Stimulated activated CD8-positive, alpha-beta memory T cell treated with anti-CD3 and anti-CD28 coated beads, Interleukin-4, amount 100 ng/mL, for 1 hour (primary cell): ENCODE measurements at places on chromosomes 12 and 14.

DNA sequence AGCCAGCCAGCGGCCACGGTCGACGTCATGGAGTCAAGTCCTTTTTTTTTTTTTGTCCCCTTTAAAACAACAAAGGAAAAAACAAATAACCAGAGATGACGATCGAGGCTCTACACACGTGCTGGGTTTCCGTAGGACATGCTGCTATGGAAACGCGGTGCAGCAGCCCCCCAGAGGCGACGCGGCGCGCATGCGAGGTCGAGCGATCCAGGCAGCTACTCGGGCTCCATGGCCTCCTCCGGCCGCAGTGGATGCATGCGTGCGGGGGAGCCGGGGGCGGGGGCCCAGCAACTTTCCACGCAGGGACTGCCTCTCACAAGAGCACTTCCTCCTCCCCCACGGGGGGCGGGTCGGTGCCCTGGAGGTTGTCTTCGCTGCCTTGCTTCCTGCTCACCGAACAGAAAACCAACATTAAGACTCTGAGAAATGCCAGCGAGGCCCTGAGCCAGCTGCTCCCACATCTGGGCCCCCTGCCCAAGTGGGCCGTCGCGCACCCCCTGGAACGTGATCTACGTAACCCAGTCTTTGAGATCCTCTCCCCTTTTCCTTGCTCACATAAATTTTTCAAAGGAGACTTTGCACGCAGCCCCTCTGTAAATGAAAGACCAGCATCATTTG, 30.7 kb downstream of the P2RX4 start:
- DNase-seq = peak; percentile 86

- no peak for DNase-seq
Observed at GRCh38 chr14:103022002-103022684, 35.2 kb downstream of the CDC42BPB start.

DNA sequence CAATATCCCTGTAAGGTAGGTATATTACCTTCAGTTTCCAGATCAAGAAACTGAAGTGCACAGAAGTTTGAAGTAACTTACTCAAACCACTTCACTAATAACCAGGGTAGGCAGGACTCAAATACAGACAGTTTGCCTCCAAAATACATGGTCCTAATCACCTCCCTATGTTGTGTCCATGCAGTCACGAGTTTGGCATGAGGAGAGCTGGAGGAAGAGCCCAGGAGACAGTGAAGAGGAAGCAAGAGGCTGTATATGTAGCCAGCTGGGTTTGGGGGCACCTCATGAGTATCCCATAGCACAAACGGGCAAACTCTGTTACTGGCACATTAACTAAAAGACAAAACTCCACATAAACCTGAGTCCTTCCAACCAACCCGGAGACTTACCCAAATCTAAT, 79.2 kb downstream of the DUSP16 start:
- no peak for DNase-seq

DNA sequence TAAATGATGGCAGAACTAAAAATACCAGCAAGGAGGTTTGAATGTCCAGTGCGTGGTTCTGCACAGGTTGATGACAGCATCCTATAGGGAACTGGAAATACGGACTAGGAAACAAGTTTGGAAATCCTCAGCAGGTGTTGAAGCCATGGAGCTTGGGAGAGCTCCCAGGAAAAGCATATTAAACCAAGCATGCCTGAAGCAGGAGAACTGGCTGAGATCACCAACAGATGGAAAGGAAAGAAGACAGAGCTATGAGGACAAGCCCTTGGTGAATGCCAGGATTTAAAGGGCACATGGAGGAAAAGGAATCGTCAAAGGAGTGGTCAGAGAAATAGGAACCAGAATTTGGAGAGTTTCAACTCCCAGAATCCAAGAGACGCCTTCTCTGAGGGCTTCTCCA, 21.2 kb upstream of the ELK3 start:
- DNase-seq = no peak

DNA sequence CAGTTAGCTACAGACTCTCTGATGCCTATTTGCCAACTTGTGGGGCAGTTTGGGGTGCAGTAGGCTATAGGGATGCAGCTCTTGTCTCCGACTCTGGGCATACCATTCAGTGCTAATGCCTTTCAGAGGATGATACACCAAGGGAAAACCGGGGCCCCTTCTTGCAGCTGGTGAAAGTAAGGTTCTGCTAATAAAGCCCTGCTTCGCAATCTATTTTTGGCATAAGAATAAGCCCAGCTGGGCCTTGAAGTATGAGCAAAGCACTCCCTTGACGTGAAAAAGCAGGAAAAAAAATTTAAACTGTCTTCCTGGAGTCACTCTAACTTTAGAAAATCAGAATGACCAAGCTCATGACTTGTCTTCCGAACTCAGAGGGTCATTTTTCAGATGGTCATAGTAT, 124.1 kb upstream of the RBM19 start:
- DNase-seq = no peak

- DNase-seq = peak; percentile 28
Observed at GRCh38 chr14:52695481-52696091, at the start of gene ERO1A. ERO1A (minus strand) TSS chr14:52695558; CDS start chr14:52695481, 77 bp downstream.

DNA sequence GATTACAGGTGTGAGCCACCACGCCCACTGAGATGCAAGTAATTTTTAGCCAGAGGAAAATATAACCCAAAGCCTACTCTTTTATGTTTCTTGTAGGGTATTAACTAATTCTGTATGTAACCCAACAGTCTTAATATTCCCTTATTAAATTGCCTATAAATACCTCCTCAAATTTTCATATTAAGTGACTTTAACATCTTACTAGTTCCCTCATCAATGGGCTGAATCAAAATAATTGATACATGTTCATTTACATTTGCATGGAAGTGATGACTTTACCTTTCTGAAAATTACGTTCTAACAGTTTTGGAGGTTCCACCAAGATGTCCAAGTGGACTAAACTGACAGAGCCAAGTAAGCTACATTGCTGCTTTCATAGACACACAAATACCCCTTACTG, 3.1 kb downstream of the SOS2 start:
- DNase-seq = no peak

DNA sequence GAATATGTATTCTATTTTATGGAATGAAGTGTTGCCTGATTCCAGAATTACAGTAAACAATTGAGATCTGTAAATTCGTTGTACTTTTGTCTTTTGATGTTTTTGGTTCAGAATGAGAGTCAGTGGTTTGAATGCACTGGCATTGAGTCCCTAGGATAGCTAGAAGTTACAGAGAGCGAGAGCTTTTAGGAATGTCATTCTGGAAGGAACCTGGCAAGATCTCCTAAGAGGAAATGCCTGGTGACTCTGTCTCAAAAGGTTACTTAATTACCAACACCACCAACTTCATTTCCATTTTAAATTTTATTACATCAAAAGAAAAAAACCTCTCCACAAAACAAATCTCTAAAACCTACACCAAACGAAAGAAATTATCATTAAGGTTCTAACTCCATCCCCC, 6.0 kb upstream of the CEBPE start:
- DNase-seq = no peak

GRCh38 chr12:101885912-101886561, 8.7 kb downstream of the DRAM1 start:
- DNase-seq = no peak

DNA sequence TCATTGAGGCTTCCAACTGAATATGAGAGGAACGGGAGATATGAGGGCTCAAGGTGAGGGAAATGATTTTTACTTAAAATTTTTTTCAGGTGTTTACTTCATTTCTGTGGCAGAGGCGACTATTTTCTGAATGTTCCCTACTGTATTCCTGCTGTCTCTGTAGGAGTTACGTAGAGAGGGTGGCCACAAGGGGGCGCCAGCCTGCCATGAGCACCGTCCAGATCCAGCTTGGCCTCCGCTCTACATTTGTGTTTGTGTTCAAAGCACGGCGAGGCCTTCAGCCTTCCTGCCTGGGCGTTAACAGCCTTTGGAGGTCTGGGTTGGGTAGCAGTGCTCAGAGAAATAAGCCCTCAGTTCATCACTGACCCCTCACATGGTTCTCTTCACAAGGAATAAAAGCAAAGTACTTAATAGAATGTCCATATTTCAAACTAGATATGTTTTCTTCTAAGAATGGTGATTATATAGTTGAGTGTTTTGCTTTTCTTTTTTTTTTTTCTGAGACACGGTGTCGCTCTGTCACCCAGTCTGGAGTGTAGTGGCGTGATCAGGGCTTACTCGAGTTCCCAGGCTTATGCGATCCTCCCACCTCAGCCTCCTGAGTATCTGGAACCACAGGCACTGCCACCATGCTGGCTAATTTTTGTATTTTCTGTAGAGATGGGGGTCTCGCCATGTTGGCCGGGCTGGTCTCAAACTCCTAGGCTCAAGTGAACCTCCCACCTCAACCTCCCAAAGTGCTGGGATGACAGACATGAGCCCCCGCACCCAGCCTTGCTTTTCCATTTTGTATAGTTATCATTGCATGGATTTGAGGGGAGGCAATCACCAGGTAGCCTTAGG, 22.3 kb downstream of the CKB start:
- peak; percentile 60 for DNase-seq

DNA sequence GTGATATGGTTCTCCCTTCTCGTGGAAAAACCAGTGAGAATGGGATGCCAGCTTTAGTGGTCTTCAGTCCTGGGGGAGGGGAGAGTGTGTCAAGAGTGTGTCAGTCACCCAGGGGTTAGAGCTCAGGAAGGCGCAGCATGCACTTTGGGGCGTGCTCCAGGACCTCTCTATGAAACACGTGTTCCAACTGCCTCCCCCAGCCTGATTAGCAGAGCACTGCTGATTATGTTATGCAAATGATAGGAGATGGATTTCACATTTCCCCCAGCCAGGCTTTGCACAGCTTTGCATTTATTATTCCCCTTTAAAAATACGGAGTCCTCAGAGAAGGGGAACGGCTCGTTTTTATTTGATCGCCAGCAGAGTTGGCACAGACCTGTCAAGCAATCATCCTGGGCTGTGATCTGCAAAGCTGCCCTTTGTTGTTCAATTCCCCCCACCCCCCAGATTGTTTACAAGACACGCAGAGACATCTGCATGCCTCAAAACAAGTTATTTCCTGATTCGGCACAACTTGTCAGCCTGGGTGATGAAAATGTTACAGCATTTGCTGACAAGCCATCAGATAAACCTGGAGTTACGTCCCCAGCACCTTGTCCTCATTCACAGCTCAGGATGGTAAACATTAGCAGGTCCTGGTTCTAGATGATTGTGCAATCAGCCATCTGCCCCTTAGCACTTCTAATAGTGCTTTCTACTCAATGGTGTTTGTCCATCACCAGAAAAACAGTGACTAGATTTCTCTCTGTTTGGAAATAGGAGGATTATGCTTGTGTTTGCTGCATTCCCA, 196.5 kb downstream of the NOVA1 start:
- no peak for DNase-seq

DNA sequence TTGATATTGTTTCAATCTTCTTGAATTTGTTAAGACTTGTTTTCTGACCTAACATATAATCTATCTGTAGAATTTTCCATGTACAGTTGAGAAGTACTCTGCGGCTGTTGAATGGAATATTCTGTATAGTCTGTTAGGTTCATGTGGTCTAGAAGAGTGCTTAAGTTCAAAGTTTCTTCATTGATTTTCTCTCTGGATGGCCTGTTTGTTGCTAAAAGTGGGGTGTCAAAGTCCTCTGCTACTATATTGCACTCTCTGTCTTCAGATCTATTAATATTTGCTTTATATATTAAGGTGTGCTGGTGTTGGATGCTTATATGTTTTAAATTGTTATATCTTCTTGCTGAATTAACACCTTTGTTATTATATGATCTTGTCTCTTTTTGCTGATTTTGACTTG, 290.9 kb upstream of the STXBP6 start:
- DNase-seq = no peak

- DNase-seq = no peak
Observed at GRCh38 chr12:111686574-111687105, 787 bp downstream of the ACAD10 start.

DNA sequence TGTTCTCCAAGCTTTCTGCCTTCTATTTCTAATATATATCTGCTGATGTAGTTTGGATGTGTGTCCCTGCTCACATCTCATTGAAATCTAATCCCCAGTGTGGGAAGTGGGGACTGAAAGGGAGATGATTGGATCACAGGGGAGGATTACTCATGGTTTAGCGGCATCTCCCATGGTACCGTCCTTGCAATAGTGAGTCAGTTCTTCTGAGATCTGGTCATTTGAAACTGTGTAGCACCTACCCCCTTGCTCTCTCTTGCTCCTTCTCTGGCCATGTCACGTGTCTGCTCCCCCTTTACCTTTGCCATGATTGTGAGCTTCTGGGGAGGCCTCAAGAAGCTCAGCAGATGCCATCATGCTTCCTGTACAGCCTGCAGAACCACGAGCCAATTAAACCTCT, 26.2 kb upstream of the ALX1 start:
- DNase-seq = no peak

DNA sequence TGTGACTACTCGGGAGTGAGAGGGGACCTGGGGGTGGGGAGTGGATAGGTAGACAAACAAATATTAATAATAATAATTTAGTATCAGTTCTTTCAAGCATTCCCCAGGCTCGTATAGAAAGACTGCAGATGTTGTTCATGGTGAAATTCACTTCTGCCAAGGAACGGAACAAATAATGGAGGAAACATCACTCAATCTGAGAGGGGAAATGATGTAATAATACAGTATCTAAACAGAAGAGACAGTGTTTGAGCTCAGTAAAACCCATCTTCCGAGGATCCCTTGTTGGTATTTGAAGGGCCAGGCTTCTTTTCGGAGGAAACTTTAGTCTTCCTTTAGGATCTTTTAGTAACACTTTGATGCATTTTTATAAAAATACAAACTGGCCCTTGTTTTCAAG, 114.2 kb downstream of the KCNK10 start:
- DNase-seq = no peak

DNA sequence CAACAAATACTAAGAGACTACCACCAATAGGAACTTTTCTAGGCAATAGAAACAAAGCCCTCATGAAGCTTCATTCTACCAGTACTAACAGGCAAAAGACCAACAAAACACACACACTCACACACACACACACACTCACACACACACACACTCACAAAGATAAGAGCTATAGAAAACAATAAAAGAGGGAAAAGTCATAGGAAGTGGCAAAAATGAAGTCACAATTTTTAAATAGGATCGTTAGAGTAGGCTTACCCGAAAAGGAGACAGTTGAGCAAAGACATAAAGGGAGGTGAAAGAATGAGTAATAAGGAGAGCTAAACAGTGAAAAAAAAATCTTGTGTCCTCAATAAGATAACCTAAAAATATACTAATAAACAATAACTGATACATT, 66.5 kb downstream of the C2CD5 start:
- DNase-seq = no peak
